ENCODE measurements at places on chromosomes 2 and 18.

- no peak for DNase-seq
Measured at GRCh38 chr18:34600874-34601656, 109.0 kb upstream of the DTNA start.

DNA sequence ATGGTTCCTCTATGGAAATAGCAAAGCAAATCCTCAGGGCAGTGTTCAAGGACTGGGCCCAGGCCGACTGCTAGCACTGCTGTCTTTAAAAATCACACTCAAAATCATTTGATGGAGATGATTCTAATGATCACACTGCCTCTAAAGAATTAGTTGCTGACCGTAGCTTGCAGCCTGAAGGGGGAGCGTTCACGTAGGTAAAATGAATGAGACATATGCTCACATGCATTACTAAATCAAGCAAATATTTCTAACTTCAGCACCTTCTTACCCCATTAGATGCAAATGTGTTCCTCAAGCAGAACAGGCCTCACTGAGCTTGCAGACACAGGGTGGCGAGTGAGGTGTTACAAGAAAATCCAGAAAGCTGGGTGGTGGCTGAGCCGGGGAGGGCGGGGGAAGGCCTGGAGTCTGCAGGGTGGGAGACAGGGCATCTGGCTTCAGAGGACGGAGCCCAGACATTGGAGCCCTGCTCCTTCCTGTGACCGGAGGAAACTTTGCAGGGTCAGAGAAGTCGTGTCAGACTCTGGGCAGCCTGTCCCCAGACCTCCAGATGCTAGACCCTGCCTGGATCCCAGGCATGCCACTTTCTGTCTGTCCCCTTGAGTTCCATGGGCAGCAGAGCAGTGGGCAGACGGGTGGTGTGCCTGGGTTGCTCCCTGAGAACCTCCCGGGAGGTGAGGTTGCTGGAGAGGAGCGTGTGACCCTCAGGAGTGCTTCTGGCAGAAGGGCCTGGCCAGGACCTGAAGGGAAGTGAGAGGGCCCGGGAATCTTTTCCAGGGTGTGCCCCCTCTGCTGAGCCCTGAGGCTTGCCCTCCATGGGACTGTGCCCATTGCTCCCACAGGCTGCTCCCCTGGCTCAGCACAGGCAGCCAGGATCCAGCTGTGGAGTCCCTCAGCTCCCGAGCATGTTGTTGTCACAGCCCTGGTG lies 7.1 kb upstream of the NPPC start:
- DNase-seq = no peak

- DNase-seq = no peak
Measured at GRCh38 chr2:20080839-20081415, 29.5 kb upstream of the LAPTM4A start.

- no peak for DNase-seq
Measured at GRCh38 chr2:219544567-219544966, 739 bp downstream of the TMEM198 start.

- DNase-seq = no peak
Measured at GRCh38 chr2:172440795-172441194, 13.4 kb downstream of the ITGA6 start.

DNA sequence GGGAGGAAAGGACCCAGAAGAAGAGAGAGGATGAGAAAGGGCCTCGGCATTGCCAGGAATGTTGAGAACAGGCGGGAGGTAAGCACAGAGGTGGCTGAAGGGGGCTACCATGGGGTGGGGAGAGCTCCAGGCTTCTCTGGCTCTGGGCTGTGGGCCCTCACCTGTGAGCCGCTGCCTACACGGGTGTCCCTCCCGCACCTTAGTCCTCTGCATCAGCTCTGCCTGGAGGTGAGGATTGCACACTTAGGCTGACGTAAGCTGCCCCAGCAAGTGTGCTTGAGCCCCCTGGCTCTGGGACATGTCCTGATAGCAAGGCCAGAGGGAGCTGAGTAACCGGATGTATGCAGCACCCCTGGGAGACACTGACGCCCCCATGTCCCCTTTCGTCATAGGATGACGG lies 33.9 kb downstream of the TMEM18 start:
- no peak for DNase-seq

GRCh38 chr2:85088921-85089320 lies 44.3 kb upstream of the TCF7L1 start:
- DNase-seq = no peak

- no peak for DNase-seq
Measured at GRCh38 chr2:29449499-29449898, 334.3 kb downstream of the CLIP4 start.

GRCh38 chr2:98763209-98763951 lies 32.4 kb upstream of the MGAT4A start:
- no peak for DNase-seq

GRCh38 chr2:206031162-206031784 lies 54.7 kb downstream of the INO80D start:
- DNase-seq = no peak

Data from activated gamma-delta T cell (primary cell).